Stimulated activated CD4-positive, alpha-beta T cell treated with anti-CD3 and anti-CD28 coated beads, Interleukin-1b, Interleukin-23, amount 100 ng/mL, for 1 hour (primary cell): ENCODE measurements at places on chromosomes 12 and 14.

DNA sequence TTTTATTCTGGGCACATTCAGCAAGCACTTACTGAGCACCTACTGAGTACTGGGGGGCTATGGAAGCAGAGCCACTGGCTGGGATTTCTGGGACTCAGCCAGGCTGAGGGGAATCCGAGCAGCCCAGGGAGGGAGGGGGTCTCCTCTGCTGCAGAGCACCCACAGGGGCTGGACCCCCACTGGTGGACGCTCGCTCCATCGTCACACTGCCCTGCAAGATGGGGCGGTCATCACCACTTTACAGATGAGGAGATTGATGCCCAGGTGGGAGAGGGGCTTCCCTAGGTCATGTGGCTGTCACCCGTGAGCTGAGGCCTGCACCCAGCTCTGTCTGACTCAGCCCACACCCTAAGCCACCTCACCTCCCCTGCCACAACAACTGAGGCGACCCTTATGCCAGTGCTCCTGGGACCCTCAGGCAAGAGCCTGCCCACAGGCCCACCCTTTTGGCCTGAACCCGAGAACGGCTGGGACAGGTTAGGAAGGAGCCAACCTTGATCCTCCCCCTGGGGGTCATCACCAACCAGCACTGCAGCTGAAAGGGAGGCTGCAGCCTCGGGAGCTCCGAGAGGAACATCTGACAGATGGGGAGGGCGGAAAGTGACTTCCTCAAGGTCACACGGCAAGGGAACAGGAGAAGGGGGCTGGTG is 74.4 kb downstream of the SERPINA3 start:
- DNase-seq = no peak

DNA sequence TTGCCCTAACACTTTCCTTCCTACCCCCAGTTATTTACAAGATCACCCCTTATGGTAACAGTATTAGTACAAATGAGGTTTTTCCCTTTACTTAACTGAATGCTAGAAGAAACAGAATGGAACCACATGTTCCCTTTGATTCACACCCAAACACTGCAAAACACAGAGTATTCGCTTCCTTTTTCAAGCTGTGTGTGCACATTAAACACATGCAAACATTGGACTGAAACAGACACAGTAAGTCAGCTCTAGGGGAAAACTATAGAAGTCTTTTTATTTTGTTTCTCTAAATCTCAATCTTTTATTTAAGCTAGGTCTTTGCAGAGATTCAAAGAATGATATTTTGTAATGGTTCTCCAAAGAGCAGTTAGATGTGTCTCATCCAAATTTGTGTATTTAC is 728.5 kb downstream of the DIO2 start:
- DNase-seq = no peak

DNA sequence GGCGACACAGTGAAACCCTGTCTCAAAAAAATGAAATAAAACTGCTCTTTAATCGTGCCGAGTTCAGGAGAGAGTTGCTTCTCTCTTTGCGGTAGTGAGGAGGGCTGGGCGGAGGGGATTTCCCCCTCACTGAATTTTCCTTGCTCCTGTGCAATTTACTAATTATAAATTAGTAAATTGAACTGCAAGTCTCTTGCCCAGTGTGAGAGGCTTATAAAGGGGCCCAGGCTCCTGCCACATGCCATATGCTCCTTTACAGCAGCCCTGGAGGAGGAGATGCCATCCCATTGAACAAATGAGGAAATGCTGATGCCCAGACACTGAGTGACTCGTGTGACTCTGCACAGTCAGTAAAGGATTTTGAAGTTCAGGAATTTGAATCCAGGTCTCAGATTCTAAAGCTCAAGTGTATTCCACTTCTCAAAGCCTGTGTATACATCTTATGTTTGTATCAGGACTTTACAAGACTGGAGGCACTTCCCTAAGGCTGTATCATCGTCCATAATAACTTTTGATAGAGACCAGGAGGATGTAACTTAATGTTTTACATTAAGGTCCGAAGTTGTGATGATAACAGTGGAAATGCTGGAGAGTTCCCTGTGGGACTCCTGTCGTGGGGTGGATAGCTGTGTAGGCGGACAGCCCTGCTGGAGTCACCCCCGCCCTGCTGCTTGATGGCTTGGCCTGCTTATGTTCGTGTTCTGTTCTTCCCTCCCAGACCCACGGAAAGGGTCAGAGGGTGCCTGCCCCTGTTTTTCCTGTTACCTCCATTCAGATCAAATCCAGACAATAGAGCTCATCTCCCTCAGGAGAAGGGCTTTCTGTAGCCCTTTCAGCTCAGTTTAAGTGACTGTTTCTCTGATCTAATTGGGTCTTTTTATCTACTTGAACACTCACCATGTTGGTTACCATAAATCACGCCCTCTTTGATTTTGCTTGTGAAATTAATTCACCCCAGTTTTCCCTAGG is 13.9 kb downstream of the PELI2 start:
- no peak for DNase-seq

GRCh38 chr14:74660167-74660566 is 48.1 kb upstream of the LTBP2 start:
- no peak for DNase-seq

- no peak for DNase-seq
These were observed 565 bp downstream of the CCDC77 start for GRCh38 chr12:402029-402389.

DNA sequence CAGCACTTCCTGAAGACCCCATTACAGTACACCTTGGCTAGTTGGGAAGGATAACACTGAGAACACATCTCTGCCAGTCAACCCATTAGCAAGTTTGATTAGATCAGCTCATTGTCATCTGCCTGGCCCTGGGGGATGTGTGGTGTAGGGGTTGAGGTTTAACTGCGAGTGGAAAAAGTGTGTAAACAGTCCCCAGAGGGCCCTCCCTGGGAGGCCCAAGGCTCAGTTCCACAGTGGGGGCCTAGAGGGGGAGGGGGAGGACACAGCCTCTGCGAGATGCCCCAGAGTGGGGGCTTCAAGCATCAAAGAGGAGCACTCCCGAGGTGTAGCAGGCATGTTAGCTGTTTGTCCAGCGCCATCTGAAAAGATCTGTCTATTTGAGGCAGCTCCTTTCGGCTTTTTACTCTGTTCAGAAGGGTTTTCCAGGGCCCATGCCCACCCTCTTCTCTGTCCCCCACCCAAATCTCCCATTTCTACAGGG is 344 bp downstream of the LPAR5 start:
- DNase-seq = no peak

GRCh38 chr12:66170606-66171005 is 810 bp upstream of the TMBIM4 start:
- DNase-seq = no peak

DNA sequence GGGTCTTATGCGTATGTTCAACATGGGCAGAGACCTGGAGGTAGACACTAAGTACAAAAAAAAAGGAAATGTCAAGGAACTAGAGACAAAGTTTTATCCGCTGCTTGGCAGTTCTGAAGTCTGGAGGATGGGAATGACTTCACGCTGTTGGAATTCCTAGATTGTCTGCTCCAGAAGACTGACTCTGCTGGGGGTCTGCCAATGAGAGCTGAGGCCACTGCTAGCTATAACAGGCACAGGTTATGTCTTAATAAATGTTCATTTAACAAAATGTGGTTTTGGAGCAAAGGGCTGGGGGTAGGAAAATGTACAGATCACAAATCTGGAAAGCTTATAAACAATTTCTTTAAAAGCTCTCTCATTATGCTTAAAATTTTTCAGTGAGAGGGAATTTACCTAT is 5.9 kb downstream of the RNASE8 start:
- no peak for DNase-seq

GRCh38 chr12:2179953-2180736 is 127.4 kb downstream of the CACNA1C start:
- DNase-seq = no peak

DNA sequence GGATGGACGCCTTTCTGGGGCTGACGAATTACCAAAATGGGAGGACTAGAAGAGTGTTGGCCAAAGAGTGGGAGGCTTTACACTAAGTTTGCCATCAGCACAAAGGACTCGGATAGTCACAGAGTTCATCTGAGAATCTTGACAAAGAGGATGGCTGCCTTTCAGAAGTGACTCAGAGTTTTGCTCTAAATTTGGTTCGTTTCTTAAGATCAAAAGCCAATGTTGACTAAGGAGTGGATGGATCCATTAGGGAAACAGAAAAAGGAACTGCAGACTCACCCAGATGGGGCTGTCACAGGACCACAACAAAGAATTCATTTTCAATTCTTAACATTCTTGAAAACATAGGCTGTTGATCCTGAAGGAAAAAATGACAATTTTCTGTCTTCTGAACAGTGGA is 81.3 kb upstream of the DUSP6 start:
- DNase-seq = no peak

DNA sequence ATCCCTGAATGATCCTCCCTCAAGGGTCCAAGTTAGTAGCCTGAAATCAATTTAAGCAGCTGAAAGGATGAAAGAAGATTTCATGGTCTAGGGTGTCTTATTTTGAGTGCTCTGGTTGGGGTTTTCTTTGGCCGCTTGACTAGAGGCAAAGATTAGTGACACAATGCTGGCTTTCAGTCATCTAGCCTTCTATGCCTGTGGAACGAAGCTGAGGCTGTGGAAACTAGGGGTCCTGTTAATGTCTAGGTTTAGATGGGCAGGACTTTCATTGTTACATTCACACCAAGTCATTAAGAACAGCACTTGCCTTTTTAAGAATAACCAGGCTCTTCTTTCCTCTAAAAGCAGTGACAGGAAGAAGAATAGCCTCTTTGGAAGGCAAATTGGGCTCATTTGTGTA is 253.8 kb upstream of the E2F7 start:
- DNase-seq = no peak

DNA sequence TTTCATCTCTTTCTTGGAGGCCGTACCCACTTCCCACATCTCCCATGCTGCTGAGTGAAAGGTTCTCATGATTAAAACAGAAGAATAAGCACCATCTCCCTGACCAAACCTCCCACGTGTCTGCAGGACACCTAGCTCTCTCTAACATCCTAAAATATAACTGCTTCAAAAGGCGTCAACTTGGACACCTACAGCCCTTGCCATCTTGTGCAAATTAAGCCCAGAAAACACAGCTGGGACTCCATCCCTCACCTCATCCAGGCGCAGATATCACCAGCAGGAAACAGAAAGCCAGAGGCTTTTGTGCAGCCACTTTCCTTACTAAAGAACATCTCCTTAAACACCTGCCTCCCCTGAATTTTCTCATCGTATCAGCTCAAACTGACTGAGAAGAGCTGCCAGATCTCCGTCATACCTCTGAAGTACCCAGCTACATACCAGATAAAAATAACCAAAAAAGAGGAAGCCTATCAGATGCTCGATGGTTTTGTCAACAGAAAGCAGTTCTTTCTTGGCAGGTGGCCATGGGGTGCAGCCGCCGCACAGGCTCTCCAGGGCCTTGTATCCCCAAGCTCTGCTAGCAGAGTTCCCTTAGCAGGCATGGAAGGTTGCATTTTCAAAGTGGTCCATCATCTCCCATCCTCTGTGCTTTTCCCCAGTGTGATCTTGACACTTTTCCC is 28.8 kb downstream of the MAP3K9 start:
- no peak for DNase-seq

DNA sequence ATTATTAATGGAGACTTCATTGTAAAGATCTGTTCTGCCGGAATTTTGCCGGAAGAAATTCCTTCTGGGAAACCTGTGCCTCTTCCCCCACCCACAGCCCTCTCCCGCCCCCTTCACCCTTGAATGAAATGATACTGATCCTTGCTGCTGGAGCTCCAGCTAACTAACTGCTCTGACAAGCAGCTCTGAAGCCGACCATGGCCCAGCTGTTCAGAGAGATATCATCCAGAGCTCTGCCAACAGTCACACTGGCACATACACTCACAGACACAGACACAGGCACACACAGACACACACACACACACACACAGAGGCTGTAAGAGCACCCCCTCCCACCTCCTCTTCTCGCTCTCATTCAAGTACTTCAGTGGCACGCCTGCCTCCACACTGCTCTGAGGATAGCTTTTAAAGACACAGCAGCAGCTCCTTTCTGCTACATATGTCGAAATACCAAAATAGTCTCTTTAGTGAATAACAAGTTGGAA is 88.6 kb downstream of the R3HDM2 start:
- DNase-seq = no peak

- no peak for DNase-seq
These were observed 58.3 kb downstream of the ANAPC7 start for GRCh38 chr12:110345176-110345661.

GRCh38 chr12:122732170-122732569 is 1.5 kb upstream of the HCAR1 start:
- DNase-seq = no peak

DNA sequence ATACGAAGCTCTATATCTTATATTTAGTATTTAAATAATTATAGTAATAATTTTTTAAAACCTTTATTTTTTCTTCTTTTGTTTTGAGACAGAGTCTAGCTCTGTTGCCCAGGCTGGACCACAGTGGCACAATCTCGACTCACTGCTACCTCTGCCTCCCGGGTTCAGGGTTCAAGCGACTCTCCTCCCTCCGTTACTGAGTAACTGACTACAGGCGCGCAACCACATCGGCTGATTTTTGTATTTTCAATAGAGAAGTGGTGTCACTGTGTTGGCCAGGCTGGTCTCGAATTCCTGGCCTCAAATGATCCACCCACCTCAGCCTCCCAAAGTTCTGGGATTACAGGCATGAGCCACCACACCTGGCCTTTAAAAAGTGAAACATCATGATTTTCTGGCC is 13.0 kb upstream of the WNK1 start:
- DNase-seq = no peak

GRCh38 chr14:25019892-25020291 is 30.1 kb downstream of the STXBP6 start:
- no peak for DNase-seq

DNA sequence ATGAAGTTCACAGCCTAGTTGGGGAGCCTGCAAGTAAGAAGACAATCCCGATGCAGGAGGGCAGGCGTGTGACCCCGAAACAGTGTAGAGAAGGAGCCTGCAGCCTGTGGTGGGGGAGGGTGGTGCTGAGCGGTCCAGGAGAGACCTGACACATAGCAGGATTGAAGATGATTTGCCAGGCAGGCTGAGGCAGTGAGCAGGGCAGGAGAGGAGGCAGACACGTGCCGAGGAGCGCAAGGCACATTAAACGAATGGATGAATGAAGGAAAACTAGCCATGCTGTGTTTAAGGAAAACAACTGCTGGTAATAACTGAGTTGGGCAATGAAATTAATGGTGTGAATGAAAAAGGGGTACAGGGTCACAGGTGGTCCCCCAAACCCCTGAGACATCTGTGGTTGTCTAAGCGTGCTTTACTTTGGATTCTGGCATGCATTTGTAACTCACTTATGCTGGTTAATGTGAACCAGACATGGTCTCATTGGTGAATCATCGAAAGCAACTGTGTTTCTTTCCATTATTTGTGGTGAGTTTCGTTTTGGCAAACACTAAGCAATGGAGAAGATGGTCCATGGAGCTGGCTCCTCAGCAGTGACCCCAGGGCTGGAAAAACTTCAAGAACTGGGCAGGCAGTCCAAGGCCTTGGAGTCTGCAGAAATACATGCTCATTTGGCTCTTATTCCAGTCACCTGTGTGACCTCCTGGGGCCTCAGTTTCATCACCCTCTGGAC is 96.9 kb upstream of the EVL start:
- DNase-seq = no peak

- no peak for DNase-seq
These were observed 111.8 kb upstream of the DNM1L start for GRCh38 chr12:32567296-32567674.
